ENCODE measurements at places on chromosomes 5 and 9.

DNA sequence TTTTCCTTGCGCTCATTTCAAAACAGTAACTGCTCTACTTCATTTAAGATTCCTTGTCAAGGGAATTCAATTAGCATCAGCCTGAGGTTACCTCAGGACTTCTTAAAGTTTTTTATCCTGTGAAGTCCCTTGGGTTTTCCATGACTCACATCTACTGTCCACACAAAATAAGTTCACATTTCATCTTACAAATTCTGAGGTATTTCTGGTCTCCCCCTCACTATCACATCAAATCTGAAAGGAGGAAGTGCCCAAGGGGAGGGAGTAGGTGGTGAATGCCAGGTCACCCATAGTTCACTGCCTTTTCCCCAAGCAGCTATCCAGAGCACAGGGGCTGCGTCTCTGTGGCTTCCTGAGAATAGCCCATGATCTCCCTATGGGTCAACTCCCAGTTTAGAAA lies 227.1 kb upstream of the NREP start:
- DNase-seq: peak; percentile 77

DNA sequence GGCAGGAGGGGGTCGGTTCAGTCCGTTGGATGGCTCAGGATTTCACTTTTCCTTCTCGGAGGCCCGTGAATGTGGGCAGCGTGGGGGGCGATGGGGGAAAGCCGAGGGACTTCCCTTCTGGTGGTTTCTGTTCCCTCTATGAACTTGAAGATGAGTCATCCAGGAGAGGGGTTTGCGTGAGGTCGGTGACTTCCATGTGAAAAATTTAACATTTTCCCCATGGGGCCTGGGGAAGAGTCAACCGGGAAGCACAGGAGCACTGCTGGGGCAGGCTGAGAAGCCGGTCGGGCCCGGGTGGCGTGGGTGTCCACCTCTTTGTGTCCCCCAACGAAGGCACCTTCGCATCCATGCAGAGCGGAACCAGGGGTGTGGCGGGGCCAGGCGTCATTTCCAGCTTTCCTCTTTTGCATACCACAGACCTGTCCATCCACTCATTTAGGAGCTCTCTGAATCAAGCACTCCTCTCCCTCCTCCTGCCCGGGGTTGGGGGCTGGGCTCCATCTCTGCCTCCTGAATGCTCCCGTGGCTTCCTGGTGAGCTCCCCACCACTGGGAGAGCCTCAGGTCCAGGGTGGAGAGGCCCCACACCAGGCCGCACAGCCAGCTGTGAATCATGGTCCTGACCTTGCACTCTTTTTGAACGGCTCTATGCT lies 68.4 kb downstream of the ANKRD33B start:
- peak; percentile 95 for DNase-seq

DNA sequence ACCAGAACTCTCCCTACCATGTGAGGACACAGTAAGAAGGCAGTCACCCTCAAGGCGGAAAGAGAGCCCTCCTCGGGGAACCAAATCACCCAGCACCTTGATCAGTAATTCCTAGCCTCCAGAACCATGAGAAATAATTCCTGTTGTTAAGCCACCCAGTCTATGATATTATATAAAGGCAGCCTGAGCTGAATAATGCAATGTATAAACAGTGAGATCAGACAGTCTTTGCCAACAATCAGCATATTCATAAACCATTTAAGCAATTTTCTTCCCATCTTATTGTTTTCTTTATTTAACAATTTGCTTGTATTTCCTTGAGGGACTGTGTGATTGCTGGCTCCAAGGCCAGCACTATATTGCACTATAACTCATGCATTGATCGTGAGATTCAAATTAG lies 144.4 kb upstream of the DAPK1 start:
- DNase-seq: no peak

GRCh38 chr5:100827481-100827889 lies 75.6 kb downstream of the ST8SIA4 start:
- peak; percentile 73 for DNase-seq

DNA sequence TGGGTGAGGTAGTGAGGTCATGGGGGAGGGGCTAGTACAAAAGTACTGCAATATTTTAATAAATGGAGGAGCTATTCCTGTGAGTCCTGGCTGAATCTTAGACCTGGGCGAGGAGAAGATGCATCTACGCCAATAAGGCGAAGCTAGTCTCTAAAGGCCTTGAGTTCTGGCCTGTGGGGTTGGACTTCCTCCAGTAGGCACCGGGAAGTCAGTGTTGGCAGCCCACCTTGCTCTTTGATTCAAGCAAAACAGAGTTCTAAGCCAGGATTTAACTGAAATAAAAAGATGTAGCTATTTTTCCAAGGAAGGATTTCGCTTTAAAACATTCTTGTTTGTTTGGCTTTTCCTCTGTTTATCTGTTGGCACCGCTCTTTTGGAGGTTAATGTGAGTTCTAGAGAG lies 244.6 kb downstream of the KIF4B start:
- no peak for DNase-seq

DNA sequence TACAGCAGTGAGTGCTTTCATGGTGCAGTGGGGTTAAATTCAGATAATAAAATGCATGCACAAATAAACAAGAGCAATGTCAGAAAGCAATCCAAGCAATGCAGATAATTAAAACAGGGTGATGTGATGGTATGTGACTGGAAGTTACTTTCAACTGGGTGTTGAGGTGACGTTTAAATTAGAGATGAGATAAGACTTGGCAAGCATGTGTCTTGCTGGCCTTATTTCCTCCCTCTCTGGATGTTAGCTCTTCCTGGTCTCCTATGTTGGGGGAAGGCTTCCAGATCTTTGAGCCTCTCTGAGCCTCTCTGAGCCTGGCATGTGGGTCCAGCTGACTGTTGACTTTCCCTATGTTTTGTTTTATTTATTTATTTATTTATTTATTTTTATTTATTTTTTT lies 54.4 kb downstream of the DOCK2 start:
- no peak for DNase-seq

DNA sequence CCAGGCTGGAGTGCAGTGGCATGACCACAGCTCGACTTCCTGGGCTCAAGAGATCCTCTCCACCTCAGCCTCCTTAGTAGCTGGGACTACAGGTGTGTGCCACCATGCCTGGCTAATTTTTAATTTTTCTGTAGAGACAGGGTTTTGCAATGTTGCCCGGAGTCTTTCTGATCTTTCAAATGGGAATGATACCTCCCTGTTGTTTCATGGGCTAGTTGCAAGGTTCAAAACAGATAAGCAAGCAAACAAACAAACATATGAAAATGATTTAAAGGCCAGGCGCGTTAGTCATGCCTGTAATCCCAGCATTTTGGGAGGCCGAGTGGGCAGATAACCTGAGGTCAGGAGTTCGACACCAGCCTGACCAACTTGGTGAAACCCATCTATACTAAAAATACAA lies 45.3 kb upstream of the PLPP1 start:
- no peak for DNase-seq

GRCh38 chr5:149355688-149356087 lies 2.2 kb upstream of the PCYOX1L start:
- DNase-seq: no peak

GRCh38 chr5:43051684-43052083 lies 11.6 kb upstream of the ANXA2R start:
- DNase-seq: no peak

- DNase-seq: peak; percentile 7
Measured at GRCh38 chr9:112569186-112569585, 82.6 kb downstream of the KIAA1958 start.

GRCh38 chr5:66553916-66554575 lies 42.1 kb upstream of the MAST4 start:
- DNase-seq: peak; percentile 85

DNA sequence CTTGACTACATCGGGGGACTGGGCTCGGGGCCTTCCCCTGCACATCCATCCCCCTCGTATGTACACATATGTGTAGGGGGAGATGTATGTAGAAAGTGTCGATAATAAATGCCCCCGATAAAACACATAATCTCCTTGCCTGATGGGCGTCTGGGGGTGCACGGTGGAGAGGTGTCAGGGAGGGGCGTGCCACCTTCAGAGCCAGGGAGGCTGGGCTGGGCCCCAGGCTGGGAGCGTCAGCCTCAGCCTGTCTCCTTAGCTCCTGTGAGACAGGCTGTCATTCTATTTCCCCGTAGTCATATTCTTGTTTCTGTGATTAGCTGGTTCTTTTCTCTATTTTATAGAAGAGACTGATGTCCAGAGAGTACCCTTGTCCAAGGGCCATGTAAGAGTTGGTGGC lies 4.7 kb upstream of the RXRA start:
- DNase-seq: no peak

DNA sequence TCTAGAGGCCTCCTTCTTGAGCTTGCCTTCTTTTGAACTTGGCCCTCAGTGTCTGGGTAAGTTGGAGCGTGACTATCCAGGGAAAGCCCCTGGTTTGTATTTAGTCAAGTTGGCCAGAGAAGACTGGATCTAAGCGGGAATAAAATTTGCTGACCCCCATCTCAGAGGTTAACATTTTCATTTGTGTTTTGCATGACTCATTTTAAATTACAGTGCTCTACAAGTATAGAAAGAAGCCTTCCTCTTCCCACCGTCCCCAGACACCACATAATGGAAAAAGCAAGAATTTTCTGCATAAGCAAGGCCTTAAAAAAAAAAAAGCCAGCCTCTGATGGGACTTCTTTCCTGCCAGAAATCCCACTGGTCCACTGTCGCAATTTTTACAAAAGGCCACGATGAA lies 27.2 kb downstream of the PIK3R1 start:
- no peak for DNase-seq

DNA sequence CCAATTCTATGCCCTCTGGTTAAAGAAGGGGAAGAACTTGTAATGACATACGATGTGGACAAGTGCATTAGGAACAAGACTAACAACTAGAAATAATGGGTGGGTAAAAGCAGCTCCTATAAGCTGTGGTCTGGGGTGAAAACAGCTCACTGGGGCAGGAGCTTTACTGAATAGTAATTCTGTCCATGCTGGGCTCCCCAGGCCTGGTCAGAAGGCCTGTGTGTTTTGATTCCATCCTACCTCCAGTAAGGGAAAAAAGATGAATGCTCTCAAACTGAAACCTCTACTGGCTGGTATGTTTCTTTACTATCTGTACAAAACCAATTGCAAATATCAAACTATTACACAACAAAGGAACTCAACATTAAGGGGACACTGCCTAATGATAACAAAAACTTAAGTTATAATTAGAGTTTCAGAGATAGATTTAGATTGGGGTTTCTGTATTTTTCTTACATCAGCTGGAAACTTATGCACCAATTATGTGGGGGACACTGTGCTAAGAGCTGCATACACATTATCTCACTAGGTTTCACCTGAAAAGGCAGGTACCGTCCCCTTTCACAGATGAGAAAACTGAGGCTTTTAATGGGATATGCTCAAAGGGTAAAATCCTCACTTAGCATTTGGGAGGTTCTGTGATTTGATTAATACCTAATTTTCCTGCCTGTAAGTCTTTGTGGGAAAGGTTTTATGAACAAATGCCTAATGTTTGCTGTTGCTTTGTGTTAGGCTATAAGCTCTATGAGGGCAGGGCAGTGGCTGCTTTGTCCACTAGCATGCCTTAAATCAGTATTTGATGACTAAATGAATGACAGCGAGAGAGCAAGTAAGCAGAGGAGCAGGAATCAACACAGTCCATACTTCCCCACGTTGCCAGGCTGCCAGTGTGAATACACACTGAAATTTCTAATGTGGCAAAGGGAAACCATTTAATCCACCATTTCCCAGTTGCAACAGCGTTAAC lies 53.6 kb downstream of the ELL2 start:
- DNase-seq: no peak

- DNase-seq: no peak
Measured at GRCh38 chr5:9344751-9345240, 201.1 kb downstream of the SEMA5A start.

- no peak for DNase-seq
Measured at GRCh38 chr9:129568560-129569501, 52.1 kb downstream of the C9orf50 start.

DNA sequence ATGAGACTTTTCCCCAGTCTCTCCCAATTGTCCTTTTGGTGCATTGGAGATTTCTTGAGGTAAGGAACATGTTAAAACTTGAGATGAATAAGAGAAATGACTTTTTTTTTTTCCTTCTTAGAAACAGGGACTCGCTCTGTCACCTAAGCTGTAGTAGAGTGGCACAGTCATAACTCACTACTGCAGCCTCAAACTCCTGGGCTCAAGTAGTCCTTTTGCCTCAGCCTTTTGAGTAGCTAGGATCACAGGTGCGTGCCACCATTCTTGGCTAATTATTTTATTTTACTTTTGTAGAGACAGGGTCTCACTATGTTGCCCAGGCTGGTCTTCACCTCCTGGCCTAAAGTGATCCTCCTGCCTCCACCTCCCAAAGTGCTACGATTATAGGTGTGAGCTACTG lies 25.9 kb downstream of the CDC42SE2 start:
- DNase-seq: no peak

- DNase-seq: peak; percentile 94
Measured at GRCh38 chr9:69174616-69175463, 763 bp downstream of the TJP2 start.

DNA sequence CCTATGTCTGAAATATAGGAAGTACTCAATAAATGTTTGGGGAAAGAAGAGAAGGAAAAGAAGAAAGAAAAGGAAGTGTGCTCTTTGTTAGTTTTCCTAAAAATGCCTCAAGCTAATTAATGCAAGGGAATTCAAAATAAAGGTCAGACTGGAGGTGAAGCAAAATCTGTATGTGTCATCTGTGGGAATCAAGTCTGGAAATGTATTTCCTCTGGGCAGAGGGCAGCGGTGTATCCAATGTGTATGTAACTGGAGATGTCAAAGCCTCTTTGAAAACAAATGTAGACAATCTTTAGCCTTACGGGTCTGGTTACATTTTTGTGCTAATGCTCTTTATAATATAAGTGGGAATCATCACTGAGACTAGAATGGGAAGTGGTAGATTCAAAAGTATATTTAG lies 471.4 kb downstream of the MAN2A1 start:
- no peak for DNase-seq

GRCh38 chr5:110651507-110651906 lies 75.0 kb downstream of the TMEM232 start:
- DNase-seq: no peak

DNA sequence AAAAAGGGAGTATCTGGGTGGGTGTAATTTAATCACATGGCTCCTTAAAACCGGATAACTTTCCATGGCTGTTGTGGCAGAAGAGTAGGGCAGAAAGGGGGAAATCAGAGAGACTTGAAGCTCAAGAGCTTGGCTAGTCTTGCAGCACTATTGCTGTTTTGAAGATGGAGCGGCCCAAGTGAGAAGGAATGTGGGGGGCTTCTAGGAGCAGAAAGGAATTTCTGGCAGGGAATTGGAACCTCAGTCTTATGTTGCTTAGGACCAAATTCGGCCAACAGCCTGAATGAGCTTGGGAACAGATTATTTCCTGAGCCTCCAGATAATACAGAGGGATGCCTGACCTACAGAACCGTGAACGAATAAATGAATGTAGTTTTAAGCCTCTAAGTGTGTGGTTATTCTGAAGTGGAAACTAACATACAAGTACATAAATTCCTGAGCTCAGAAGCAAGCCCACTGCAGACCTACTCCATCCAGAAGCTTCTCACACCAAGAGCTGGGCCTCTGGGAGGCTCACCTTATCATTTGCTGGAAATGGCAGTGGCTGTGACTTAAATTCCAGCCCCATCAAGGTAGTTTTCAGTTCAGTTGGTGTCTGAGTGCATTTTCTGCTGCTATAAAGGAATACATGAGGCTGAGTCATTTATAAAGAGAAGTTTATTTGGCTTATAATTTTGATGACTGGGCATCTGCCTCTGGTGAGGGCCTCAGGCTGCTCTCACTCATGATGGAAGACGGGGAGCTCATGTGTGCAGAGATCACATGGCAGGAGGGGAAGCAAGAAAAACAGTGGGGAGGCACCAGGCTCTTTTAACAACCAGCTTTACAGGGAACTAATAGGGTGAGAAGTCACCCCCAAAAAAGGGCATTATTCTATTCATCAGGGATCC lies 15.3 kb upstream of the TMEM174 start:
- no peak for DNase-seq
